ENCODE measurements at places on chromosomes 6 and 20.

DNA sequence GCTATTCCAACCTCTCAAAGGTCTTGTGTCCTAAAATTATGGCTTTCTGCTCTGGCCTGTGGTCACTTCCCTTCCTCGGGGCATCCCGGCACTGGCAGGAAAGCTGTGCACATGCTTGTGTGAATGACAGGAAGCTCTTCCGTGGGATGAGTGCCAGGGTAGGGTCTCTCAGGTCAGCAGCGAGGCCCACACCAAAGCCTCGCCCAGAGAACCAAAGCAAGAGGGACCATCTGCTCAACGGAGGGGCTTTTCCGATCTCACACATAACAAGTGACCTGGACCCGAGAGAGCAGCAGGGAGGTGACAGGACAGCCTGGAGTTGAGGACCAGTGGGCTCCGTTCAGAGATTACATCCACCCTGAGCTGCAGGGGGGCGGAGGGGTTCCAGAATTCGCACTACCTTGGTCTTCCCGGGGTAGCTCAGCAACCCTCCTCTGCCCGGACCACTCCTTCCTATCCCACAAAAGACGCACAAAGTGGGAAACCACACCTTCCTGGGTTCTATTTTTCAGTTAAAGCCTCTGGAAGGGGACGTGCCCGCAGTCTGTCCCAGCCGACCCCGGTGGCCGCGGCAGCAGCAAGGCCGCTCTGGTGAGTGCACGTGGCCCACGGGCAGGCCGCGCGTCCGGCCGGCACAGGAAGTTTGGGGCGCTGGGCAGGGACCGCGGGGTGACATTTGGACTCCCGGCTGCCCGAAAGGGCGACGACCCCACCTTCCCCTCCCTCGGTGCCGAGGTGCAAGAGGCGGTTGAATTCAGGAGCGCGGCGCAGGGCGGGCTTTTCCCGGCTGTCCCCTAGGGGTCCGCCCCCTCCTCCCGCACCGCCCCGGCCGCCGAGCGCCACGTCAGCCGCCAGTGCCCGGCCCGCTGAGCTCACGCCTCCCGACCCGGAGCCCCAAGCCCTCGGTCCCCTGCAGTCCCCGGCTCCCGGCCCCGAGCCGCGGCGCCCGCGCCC is 988 bp downstream of the TXNDC5 start:
- DNase-seq = no peak

DNA sequence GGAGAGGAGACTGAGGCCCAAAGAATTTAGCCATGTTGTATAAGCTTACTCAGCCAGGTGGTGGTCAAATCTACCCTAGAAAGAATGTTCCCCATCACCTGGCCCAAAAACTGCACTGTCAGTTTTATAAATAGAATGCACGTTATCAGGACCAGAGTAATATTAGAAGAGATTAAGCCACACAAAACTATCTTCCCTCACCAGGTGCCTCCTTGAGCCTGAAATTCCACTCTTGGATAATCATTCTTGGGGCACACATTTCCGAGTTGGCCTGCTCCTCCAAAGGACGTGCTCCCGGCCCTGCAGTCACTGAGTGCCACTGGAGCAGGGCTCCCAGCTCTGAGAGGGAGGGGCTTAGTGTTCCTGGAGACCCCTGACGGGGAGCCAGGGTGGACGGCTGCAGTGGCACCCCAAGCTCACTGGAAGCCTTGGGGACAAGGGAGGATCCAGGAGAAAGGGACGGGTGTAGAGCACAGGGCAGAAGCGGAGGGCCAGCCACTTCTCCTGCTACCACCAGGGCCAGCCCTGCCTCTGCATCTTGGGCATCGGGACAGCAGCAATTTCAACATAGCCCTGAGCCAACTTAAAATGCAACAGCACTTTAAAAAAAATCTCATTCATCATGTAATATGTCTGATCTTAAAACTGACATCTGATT is 160.8 kb upstream of the QKI start:
- DNase-seq = no peak

DNA sequence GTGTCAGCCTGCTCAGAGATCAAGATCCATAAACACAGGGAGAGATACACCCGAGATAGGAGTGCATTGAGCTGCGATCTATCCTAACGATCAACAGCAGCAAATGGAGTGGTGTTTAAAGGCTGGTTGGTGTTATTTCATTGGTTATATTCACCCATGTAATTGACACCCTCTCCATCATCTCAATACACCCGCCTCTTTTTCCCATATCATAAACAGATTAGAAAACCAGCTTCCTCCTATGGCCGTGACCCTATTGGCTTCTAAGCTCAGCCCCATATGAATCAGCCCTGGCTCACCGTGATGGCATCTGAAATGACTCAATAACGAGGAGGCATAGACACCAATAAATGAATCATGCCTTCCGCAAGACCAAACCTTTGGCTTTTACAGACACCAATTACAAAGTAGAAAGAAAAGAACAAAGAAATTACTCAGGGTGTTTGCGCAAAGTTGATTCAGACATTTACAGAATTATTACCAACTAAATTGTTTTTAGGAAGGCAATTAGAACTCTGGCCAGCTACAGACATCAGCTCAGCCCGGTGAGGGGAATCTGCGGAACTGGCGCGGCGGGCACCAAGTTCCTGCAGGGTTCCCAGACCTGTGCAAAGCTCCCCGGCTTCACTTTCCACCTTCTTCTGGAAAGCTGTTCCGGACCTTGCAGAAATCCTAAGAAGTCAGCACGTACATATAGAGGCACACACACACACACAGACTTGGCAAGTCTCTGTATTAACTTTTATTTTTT is 11.5 kb downstream of the PMEPA1 start:
- DNase-seq = no peak

- DNase-seq = no peak
Measured at GRCh38 chr20:34689486-34689885, 12.6 kb upstream of the PIGU start.

DNA sequence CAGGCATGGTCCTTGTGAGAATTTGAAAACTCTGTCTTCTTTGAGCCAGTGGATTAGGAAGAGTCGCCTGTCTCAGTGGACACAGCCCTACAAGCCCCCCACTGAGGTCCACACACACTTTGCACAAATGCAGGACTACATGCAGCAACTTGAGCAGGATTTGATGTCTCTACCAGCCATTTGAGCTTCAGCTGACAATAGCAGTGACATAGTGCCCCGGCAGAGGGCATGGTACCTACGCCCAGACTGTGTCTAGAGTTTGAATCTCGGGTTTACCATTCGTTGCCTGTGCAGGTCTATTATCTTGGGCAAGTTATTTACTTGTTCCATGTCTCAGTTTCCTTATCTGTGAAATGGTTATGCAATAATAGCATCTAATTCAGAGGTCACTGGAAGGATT is 580.1 kb downstream of the TFAP2B start:
- DNase-seq = no peak

- DNase-seq = no peak
Measured at GRCh38 chr6:28081486-28081751, 1.1 kb downstream of the ZNF165 start.

- no peak for DNase-seq
Measured at GRCh38 chr20:47350181-47350550, 6.3 kb downstream of the ZMYND8 start.

DNA sequence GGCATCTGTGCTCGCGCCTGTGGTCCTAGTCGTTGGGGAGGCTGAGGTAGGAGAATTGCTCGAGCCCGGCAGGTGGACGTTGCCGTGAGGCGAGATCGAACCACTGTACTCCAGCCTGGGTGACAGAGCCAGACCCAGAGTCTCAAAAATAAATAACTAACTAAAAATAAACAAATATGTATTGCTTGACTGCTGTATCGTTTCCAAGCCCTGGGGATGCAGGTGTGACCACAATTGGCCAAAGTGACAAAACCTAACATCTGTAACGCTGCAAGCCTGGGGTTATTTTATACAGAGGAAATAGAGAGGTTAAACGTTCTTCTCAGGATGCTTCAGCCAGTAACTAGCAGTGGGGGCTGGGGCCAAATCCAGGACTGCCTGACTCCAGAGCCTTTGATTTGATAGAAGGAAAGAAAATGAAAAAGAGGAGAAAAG is 1.9 kb upstream of the SRSF3 start:
- DNase-seq = no peak

- no peak for DNase-seq
Measured at GRCh38 chr6:150617062-150617461, 17.4 kb downstream of the PLEKHG1 start.

DNA sequence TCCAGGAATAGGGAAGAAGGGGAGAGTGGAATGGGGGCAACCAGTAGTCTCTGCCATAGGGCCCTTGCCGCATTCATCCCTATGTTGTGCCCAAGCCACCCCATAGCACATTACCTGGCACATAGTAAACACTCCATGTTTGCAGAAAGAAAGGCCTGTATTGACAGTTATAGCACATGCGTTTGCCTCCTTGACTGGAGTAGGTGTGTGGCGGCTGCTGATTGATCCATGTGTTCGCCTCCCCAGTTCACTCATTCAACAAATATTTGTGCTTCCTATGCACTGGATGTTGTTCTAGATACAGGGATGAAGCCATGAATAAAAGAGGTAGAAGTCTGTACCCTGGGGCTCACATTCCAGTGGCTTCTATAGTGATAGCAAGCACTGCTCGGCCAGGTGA is 19.8 kb upstream of the CCDC167 start:
- no peak for DNase-seq

- DNase-seq = peak; percentile 65
Measured at GRCh38 chr6:33419580-33420490, at the start of gene SYNGAP1. Gene SYNGAP1, plus strand, starts transcription at chr6:33420065. Its CDS starts 200 bp downstream, at chr6:33420265.

Measured in tibial nerve (tissue), 4 donors.